ENCODE measurements at places on chromosomes 5 and 9.

GRCh38 chr9:68522131-68522530 is 18.6 kb downstream of the TMEM252 start:
- DNase-seq, result no peak

- DNase-seq, result no peak
Observed at GRCh38 chr9:106500171-106500570, 362.8 kb upstream of the ZNF462 start.

DNA sequence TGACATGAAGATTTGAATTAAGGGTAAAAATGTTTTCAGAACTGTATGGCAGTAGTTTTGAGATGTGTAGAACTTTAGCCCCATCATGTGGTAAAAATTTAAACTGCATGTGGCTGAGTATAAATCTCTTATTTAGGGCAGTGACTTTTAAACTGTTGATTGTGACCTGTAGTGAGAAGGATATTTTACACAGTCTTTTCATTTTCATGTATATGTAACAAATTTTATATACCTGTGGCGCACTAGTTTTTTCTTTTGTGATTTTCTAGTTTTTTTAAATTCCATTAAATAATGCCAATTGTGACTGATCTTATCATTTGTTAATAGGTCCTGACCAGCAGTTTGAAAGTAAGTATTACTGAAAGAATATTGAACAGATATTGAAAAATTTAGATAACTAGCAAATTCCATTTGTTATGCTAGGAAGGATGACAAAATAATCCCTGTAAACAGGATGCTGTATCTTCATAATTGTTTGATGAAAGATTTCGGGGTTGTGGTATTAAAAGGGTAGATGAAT is 47.2 kb downstream of the GPBP1 start:
- no peak for DNase-seq

DNA sequence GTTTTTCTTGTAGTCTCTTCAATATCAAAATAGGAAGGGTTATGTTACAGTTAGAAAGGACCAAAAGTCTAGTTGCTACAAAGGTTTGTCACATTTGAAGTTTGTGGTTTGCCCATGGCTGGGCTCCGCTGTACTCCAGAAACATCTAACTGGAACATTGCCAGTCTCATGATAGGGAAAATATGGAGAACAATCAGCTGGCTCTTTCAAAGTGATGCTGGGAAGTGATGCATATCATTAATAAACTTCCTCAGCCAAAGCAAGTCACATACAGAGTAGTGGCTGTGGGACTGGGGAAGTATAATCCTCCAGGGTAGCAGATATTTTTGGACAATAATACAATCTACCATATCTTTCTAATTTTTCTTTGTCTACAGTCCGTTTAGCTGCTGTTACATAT is 8.8 kb downstream of the BTF3 start:
- no peak for DNase-seq

DNA sequence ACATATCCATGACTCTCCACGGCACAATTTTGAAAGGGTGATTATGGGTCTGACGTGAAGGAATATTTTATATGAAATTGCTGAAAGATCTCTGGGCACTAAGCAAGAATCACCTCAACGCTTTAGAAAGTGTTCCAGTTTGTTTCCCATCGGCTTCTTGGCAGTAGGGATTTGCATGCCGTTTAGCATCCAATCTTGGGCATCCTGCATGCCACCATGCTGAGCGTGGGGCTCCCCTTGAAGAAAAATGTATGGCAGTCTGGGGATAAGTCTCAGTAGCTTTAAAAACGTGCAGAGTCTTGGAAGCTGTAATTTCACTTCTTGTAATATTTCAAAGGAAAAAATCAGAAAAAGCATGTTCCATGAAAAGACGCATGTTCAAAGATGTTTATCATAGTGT is 151.7 kb downstream of the DMRT2 start:
- DNase-seq, result no peak

All from T-helper 2 cell (primary cell).